ENCODE measurements at places on chromosomes 13 and 19.
A peak's percentile ranks its signal among the peaks of the same experiment; 100 is the strongest.

GRCh38 chr13:33351319-33351718 lies 65.8 kb upstream of the STARD13 start:
- peak; percentile 28 for DNase-seq

- DNase-seq: no peak
Measured at GRCh38 chr13:48578516-48579164, 45.8 kb upstream of the RCBTB2 start.

GRCh38 chr13:31214435-31214834 lies 14.7 kb downstream of the B3GLCT start:
- DNase-seq: no peak

DNA sequence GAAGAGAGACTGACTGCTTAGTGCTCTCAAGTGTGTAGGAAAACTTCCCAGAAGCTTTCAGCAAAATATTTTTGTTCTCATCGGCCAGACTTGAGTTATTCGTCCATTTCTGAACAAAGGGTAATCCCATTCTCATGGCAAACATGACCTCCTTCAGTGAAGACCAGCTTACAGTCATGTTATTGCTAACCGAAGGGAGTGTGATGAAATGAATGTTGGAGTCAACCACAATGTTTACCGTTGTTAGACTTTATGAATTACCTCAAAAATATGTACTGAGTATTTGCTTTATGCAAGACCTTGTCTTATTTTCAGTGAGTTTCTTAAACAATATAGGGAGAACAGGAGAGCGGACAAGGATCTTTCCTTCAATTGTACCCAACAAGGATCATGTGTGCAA lies 228.6 kb downstream of the LMO7 start:
- DNase-seq: no peak

GRCh38 chr19:47032171-47032811 lies 12.7 kb downstream of the NPAS1 start:
- peak; percentile 72 for DNase-seq

GRCh38 chr13:75869981-75870380 lies 233.9 kb downstream of the LMO7 start:
- DNase-seq: peak; percentile 36
